Lower lobe of right lung (tissue), 2 donors: ENCODE measurements at places on chromosomes 11 and 22. TPM values are rescaled to one million over a fixed set of nuclear protein-coding genes. Genes with fewer than 3 reads are reported as not detected.

DNA sequence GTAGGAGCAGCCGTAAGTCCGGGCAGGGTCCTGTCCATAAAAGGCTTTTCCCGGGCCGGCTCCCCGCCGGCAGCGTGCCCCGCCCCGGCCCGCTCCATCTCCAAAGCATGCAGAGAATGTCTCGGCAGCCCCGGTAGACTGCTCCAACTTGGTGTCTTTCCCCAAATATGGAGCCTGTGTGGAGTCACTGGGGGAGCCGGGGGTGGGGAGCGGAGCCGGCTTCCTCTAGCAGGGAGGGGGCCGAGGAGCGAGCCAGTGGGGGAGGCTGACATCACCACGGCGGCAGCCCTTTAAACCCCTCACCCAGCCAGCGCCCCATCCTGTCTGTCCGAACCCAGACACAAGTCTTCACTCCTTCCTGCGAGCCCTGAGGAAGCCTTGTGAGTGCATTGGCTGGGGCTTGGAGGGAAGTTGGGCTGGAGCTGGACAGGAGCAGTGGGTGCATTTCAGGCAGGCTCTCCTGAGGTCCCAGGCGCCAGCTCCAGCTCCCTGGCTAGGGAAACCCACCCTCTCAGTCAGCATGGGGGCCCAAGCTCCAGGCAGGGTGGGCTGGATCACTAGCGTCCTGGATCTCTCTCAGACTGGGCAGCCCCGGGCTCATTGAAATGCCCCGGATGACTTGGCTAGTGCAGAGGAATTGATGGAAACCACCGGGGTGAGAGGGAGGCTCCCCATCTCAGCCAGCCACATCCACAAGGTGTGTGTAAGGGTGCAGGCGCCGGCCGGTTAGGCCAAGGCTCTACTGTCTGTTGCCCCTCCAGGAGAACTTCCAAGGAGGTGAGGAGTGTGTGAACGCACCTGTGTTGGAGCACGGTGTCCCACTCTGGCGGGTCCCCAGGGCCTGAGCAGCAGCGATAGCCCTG, at the start of gene TAGLN:
TAGLN (plus strand) TSS at position 318 of the 863 bp plus-strand sequence. CDS start 3,644 bp downstream, outside the sequence.
- H3K27me3 ChIP-seq: no peaks in the 10 kb centered on the region
- DNase-seq: peak; percentile 67
- peak within 1 kb of the TSS; percentile 77 for H3K27ac ChIP-seq
- peaks cover 24% of the 10 kb centered on the region for H3K4me1 ChIP-seq

- H3K4me1 ChIP-seq: no peaks in the 10 kb centered on the region
- peaks cover 22% of the 10 kb centered on the region for H3K27me3 ChIP-seq
- H3K36me3 ChIP-seq: no peaks in the 10 kb centered on the region
- no peak overlapping the region for H3K27ac ChIP-seq
- no peak overlapping the region for H3K4me3 ChIP-seq
These were observed 47.9 kb downstream of the ZNF280B start for GRCh38 chr22:22460635-22461034.

GRCh38 chr22:46027211-46028105, 50.5 kb upstream of the WNT7B start:
- no peaks in the 10 kb centered on the region for H3K36me3 ChIP-seq
- H3K27ac ChIP-seq: peak overlapping the region; percentile 67
- no peaks in the 10 kb centered on the region for H3K27me3 ChIP-seq
- H3K4me1 ChIP-seq: peaks cover 16% of the 10 kb centered on the region

GRCh38 chr11:60959431-60959830, 7.5 kb upstream of the SLC15A3 start:
- no peak for DNase-seq
- H3K4me3 ChIP-seq: no peak overlapping the region
- H3K36me3 ChIP-seq: no peaks in the 10 kb centered on the region

- H3K4me1 ChIP-seq: peaks cover 79% of the 10 kb centered on the region
- peaks cover 16% of the 10 kb centered on the region for H3K36me3 ChIP-seq
- H3K27ac ChIP-seq: peak overlapping the region; percentile 97
- no peak for DNase-seq
- H3K27me3 ChIP-seq: no peaks in the 10 kb centered on the region
- peak overlapping the region; percentile 97 for H3K4me3 ChIP-seq
These were observed 3.5 kb downstream of the ARRB1 start for GRCh38 chr11:75347781-75348566.

Gene NXPE1
- not detected for total RNA-seq
